ENCODE measurements at places on chromosomes 3 and 15.

- DNase-seq: no peak
Measured at GRCh38 chr15:51049081-51049480, 45.6 kb downstream of the TNFAIP8L3 start.

DNA sequence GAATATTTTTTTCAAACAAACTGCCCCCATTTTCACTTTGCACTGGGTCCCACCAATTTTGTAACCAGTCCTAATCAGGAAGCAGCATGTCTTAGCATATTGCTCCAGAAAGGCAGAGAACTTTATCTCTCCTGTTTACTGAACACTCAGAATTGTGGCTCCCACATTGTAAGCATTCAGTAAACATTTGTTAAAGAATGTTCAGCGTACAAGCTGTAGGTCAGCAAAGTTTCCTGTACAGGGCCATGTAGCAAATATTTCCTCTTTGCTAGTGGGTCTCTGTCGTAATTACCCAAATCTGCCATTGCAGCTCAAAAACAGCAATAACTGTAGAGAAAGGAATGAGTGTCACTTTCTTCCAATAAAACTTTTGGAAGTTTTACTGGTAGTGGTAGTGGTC lies 393.3 kb downstream of the GRM7 start:
- no peak for DNase-seq

DNA sequence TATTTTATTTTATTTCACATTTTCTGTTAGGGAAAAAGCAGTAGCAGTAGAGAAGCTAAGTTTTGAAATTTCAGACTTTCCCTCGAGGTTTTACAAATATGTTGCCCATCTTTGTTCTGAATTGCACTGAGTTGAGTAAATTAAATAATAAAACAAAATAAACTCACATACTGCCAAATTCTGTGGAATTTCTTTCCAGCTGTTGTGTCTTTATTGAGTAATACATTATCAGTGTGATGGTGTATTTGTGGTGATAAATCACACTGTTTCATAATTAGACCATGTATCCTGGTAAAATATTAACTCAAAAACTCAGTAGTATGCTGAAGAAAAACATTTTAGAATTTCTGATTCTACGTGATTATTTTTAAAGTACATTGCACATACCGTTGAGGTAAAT lies 592.1 kb downstream of the SI start:
- no peak for DNase-seq

DNA sequence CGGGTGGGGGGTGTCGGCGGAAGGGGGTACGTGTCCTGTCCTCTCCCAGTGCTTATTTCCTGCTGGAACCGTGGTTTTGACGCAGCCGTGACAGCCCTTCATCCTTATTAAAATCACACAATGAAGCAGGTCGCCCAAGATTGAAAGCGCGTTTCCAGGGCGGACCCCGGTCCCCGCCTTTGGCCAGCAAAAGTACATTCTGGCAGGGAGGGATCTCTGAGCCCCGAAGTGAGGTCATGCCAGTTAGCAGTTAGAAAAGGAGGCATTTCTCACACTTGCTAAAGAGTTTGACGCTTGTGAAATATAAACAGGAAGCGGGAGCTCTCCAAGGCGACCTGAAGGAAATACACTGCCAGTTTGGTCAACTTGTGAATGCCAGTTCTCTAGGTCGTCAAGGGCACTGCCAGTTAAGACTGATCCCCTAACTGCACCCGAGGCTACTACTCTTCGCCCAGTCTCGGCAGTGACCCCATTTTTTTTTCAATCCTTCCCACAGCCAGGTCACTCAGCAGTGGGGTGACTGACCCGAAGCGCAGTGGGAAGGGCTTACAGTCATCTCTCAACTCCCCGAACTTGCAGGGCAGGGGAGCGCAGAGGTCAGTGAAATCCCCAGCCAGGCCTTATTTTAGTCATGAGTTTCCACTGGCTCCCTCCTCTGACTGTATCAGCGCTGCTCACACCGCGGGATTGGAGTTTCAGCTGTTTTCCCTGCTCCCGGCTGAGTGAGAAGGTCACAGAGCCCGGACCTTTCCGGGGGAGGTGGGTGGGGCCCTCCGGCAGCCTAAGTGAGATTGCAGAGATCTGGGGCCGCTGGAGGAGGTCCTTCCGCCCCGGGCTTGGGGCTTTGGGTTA lies 2.0 kb upstream of the BHLHE40 start:
- DNase-seq: no peak

DNA sequence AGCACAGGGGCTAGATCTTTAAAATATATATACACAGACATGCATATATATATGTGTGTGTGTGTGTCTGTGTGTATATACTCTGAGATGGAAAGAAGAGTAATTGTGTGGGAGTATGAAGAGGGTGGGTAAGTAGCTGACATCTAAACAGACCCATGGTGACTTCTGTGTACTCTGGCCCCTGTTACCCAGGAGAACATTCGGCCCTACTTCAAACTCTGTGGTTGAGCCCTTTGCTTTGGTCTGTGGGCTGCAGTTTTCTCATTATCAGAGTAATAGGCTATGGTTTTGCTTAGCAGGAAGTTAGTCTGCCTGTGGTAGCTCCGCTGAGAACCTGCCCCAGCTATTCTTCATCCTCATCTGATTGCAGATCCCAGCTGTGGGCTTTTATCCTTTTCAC lies 141.4 kb downstream of the RBPMS2 start:
- DNase-seq: no peak

DNA sequence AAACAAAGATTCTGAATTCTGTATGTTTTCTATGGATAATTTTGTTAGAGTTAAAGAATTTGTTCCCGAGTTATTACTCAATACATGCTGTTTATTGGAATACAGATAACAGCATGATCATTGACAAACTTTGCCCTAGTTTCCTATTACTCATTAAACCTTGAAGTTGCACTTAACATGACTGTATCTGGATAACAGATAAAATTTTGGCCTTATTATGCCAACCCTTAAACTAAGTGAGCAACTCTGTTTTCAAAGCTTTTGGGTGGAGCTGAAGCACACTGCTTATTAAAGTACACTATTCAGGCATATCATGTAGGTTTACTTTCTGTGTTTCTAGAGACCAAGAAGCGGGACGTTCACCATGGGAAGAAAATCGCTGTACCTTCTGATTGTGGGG lies at the start of gene AADAC:
AADAC (plus strand) TSS at position 318 of the 400 bp plus-strand sequence; CDS start at position 365, 47 bp downstream.
- DNase-seq: no peak

GRCh38 chr3:41882956-41883355 lies 78.9 kb downstream of the ULK4 start:
- DNase-seq: no peak
